Activated CD4-positive, alpha-beta T cell treated with anti-CD3 and anti-CD28 coated beads for 36 hours (primary cell): ENCODE measurements at places on chromosomes 5 and 9. TPM values are rescaled to one million over a fixed set of nuclear protein-coding genes. Genes with fewer than 3 reads are reported as not detected.

- H3K27me3 ChIP-seq: no peaks in the 10 kb centered on the region
- H3K27ac ChIP-seq: no peak overlapping the region
- no peaks in the 10 kb centered on the region for H3K4me1 ChIP-seq
- H3K36me3 ChIP-seq: no peaks in the 10 kb centered on the region
These were observed 400.9 kb downstream of the HCN1 start for GRCh38 chr5:45295231-45295630.

DNA sequence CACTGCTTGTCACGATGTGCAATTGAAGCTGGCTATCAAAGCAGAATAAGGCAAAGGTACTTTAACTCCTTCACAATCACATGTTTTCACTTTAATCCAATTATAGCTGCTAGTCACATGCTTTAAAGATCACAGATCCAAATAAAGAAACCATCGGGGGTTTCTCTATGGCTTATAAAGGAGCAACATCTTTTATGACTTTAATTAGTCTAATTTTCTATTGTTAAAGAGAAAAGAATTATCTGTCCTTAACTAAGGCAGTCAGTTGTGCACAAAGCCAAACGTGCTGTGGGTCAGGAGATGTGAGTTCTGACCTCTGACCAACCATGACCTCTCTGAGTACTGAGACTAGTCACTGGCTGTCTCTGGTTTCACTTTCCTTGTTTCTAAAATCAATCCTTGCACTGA, 561.1 kb downstream of the RAB3C start:
- no peak overlapping the region for H3K27ac ChIP-seq
- peaks cover 4% of the 10 kb centered on the region for H3K4me1 ChIP-seq
- no peaks in the 10 kb centered on the region for H3K27me3 ChIP-seq

DMGDH gene
- 0.86 TPM for total RNA-seq

FGF1 gene
- not detected for total RNA-seq

DNA sequence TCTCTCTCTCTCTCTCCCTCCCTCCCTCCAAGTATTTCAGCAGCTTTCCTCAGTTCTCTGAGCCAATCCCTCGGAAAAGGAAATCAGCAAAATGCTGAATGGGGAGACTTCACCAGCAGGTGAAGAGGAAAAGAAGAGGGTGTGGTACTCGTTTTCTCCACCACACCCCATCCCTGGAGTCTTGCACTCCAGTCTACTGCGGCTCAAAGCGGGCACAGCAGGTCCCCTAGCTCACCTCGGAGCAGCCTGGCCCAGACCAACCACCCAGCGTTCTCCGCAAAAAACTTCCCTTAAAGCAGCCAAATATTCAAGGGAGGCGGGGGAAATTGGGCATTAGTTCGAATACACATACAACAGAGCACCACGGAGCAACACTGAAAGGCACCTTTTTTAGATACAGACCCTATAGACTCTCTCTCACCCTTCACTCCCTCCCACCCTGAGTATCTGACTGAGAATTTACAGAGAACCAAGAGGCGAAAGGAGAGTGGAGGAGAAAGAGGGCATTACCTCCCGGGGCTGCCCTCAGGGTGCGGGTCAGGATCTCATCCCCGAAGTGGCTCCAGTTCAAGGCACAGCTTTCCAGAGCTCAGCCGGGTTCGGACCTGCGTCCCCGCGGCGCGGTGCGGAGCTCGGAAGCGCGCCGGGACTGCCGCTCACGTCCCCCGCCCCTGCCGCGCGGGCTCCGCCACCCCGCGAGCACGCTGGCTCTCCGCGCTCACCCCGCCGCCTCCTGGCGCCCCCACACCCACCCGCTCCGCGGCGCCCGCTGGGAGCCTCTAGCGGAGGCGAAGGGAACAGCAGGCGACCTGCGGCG, 1638.5 kb upstream of the C9orf72 start:
- peaks cover 55% of the 10 kb centered on the region for H3K27me3 ChIP-seq
- no peak overlapping the region for H3K27ac ChIP-seq
- H3K36me3 ChIP-seq: no peaks in the 10 kb centered on the region
- H3K4me1 ChIP-seq: peaks cover 10% of the 10 kb centered on the region
- DNase-seq: peak; percentile 63

- H3K4me3 ChIP-seq: no peak overlapping the region
- no peak for DNase-seq
- H3K36me3 ChIP-seq: no peaks in the 10 kb centered on the region
- H3K27me3 ChIP-seq: no peaks in the 10 kb centered on the region
These were observed 57.9 kb upstream of the ORM1 start for GRCh38 chr9:114264806-114265550.

- H3K36me3 ChIP-seq: no peaks in the 10 kb centered on the region
- peak overlapping the region; percentile 59 for H3K4me3 ChIP-seq
- H3K27me3 ChIP-seq: peaks cover 52% of the 10 kb centered on the region
- no peak overlapping the region for H3K27ac ChIP-seq
- DNase-seq: peak; percentile 32
These were observed 3.9 kb upstream of the BARX1 start for GRCh38 chr9:93958819-93959682.

GRCh38 chr9:3873818-3874217, 348.0 kb upstream of the RFX3 start:
- peaks cover 5% of the 10 kb centered on the region for H3K27me3 ChIP-seq
- H3K36me3 ChIP-seq: peaks cover 1% of the 10 kb centered on the region
- no peak overlapping the region for H3K27ac ChIP-seq
- peaks cover 3% of the 10 kb centered on the region for H3K4me1 ChIP-seq
